ENCODE measurements at places on chromosomes 2 and 18.

- DNase-seq: no peak
Observed at GRCh38 chr2:871926-872680, 78.5 kb upstream of the SNTG2 start.

GRCh38 chr2:108905906-108906305 lies 83.1 kb downstream of the EDAR start:
- no peak for DNase-seq

DNA sequence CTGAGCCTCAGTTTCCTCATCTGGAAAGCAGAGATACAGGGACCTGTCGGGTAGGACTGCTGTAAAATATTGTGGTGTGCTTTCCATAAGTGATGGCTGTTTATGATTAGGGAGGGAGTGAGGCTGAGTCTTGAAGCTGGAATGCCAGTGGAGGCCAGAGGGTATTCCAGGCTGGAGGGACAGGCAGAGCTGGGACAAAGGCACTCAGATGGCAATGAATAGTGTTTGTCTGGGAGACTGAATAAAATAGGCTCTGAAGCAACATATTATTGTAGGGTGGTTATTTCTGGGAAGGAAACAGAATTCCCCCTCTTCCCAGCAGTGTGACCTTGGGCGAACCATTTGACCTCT lies 120.7 kb downstream of the INHBB start:
- DNase-seq: no peak

- DNase-seq: no peak
Observed at GRCh38 chr18:75880925-75881504, 453.5 kb upstream of the SMIM21 start.

DNA sequence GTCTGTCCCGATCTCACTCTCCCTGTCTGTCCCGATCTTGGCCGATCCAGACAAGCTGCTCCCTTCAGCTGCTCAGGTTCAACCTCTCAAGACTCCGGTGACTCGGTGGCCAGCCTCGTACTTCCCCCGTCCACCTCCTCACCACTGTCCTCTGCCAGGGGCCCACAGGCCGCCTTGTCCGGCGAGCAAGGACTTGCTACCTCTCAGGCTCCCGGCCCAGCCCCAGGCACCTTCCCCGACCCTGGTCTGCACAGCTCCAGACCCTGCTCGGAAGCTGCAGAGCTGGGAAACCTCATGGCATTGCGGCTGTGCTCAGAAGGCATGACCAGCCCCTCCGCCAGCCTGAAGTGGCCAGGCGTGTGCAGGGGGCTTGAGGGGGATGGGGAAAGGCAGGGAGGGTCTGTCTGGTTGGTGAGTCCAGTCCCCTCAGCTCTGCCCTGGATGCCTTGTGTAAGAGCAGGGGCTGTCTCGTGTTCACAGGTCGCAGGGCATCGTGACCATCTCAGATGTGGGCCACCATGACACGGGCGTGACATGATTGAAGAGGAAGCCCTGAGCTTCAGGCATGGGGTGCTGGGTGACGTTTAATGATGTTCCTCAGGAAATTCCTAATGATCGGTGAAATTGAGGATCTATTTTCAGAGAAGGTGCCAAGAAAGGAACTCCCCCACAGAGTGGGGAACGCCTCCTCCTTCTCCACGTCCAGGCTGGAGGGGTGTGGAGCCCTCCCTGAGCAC lies 121.2 kb upstream of the CTDP1 start:
- no peak for DNase-seq

- DNase-seq: no peak
Observed at GRCh38 chr2:78455586-78455985, 569.9 kb upstream of the REG3G start.

DNA sequence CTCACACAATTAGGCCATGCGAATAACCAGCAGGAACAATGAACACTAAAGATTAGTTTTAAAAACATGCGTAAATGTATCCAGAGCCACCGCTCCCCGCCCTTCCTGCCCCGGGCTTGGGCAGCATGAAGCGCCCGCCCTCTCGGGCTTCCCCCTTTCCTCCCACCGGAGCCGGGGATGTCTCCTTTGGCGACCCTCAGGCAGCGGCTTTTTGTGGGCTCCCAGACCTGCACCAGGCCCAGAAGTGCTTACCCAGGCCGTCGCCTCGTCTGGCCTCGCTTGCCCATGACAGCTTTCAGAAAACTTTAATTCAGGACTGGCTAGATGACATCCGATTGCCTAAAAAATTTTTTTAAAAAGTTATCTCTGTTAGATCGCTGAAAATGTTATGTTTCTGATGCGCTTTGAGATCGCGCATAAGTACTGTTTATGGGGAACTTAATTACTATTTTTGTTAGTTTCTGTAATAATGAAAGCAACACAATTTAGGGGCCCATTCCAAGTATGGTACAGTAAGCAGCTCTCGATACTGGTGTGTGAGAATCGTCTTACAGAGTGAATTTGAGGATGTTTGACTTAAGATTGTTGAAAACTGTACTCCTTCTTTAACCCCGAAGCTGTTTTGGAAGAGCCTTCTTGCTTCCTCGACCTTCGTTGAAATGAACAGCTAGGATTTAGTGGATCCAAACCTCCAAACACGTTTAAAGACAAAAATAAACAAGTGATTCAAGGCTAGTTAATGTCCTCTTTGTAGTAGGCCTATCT lies 1.1 kb downstream of the MAP3K20 start:
- DNase-seq: no peak

DNA sequence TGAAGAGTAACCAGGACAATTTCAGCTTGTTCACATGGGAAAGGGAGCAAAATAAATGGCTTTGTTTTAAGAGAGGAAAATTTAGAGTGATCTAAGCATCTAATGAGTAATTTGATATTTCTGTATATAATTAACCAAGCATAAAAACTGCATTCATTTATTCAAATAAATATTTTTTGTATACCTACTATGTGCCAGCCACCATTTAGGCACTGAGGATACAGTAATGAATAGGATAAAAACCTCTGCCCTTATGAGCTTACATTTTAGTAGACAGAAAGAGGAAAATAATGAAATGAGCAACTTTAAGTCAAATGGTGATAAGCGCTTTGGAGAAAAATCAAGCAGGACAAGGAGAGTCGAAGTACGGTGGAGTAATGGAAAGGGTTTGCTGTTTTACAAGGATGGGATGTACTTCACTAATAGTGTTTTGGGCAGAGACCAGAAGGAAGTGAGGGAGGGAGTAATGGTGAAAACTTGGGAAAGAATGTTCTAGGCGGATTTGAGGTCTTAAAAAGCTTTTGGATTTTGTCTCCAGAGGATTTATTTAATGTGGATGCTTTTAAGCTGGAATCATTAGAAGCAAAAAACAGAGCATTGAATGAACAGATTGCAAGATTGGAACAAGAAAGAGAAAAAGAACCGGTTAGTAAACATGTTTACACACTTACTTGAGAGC lies 17.4 kb downstream of the NDC80 start:
- DNase-seq: no peak

DNA sequence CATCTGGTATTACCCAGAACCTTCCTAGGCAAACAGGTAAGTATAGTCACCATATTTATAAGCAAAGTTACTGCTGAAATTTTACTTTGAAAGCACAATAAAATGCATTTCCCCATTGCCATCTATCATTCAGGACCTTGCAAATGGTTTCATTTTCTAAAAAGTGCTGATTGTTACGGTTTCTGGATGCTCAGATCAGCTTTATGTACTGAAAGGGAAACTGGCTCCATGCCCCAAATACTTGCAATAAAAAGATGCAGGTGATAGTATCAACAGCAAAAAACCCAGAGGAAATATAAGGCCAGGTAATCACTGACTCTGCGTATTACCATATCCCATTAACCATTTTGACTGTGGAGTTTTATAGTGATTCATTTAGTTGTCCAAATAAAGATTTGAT lies 1150.7 kb upstream of the CRIM1 start:
- no peak for DNase-seq

DNA sequence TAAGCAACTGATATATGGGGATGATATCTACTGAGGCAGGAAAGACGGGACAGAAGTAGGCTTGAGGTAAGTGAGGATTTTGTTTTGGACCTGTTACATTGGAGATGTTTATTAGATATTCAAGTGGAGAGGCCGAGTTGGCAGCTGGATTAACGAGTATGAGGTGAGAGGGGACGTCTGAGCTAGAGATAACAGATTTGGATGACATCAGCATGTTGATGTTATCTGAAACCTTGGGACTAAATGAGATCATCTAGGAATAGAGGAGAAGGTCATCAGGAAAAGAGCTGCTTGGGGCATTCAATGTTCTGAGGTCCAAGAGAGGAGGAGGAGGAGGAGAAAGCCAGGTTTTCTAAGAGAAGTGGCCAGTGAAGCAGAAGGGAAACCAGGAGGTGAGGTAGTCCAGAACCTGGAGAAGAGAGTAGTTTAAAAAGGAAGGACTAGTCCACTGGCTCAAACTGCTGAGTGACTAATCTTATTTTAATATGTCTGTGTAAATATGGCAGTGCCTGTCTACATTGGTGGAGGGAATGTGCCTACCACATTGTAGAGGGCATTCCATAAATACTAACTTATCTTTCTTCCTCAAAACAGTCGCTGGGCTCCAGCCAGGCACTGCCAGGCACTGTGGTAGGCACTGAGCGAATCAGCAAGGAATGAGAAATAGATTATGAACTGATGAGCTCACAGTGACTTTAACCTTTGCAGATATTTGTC lies 488.3 kb downstream of the DLGAP1 start:
- DNase-seq: no peak

GRCh38 chr2:168155680-168156079 lies 91.7 kb downstream of the STK39 start:
- DNase-seq: no peak

DNA sequence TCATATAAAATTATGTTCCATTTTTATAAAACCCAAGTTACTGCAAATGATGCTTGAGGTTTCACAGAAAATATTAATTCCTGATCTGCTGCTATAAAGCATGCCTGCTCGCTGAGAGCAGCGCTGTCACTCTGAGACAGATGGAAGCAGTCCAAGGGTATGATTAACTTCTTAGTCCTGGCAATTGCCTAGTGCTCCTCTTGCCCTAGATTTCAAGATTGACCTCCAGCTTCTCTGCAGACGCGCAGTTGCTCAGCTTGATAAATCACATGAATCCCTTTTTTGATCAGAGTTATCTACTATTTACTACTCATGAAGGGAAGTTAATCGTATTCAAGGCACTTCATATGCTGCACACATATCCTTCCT lies 154.6 kb upstream of the REV1 start:
- DNase-seq: no peak

DNA sequence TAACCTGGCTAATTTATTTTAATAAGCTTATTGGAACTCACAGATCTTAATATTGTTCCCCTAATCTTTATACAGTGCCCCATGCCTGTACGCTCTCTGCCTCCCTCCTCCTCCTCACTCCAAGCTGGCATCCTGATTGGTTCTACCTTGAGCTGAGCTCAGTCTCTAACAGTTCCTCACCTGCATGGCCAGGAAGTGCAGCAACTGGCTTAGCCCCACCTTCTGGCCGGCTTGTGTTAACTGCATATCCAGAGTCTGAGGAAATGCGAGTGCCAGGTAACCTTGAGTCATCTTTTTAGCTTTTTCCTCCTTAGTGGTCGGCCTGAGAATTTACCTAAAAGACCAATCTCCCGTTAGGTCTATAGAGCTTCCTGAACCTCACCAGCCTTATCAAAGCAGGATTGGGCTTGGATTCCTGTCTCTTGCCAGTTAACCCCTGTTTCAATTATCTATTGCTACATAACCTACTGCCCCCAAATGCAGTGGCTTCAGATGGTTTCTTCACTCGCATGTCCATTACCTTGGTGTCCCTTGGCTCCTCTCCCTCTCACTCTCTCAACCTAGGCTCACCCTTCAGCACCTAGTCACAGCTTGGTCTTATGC lies 89.5 kb upstream of the STK39 start:
- DNase-seq: peak; percentile 17

DNA sequence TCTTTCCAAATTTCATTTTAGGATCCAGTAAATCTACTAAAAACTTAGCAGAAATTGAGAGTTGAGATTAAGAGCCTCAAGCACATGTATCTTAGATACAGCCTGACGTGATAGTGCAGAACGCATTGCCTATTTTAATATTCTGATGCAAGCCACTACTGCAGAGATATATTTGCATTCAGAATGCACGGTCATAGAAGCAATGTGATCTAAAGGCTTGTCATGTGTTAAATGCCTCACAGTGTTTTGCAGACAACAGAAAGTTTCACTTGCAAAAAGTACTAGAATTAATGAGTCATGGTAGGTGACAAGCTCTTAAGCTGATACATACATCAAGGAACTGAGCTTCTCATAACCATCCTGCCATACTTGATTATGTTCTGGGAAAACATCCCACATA lies 886.7 kb upstream of the CHAC2 start:
- no peak for DNase-seq

GRCh38 chr2:108904680-108905079 lies 84.3 kb downstream of the EDAR start:
- no peak for DNase-seq

DNA sequence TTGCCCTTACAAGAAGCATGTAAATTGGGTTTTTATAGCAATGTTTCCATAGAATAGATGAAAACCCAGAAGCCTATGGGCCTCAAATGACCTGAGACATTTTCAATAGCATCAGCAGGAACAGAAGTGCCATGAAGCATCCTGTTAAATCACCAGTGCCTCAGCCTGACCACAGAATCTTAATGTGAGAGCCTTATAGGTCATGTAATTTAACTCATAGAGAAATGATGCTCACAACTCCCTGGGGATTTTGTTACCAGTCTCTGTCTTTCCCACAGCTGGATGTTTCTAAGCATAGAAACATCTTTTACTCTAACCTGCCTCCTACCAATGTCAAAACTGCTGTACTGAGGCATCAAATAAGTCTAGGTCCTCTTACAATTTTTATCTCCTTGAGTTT lies 295.8 kb upstream of the ACVR2A start:
- no peak for DNase-seq
